ENCODE measurements at places on chromosomes 13 and 19.
A peak's percentile ranks its signal among the peaks of the same experiment; 100 is the strongest.

DNA sequence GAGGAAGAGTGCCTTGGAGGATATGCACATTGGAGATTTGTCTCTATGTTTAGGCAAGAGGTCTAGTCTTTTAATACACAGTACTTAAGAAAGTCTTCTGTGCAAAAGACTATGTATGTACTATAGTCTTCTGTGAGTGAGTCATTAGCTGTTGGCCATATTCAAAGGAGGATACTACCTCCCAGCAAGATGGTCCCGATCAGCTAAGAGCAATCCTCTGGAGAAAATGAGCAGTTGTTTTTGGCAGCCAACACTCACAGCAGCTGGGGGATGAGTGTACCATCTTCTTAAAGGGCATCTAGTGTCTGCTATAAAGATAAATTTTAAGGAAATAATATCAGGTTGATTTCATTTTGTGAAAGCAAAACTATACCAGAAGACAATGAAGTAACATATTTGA lies 487.8 kb downstream of the KCTD12 start:
- no peak for DNase-seq

DNA sequence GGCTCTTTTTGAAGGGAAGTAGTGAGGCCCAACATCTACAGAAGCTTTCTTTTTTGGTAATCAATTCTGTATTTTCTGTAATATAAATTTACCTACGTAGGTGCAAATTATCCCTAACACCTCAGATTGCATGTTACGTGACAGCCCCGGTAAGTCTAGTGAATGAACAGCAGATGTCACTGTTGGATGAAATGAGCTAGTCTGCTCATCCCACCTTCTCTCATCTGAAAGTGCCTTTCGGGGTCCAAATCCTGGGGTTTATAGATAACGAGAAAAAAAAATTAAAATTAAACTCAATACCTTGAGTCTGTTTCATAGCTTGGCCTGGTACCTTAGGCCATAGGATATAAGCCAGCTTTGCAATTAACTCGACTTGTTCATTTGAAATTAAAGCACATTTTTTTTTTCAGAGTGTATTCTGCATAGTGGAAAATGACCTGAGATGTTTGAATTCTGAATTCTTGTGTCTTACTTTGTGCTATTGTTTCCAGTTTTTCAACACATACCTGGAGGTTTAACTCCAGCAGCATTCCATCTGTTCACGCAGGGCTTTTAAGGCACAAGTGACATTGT lies 548.2 kb downstream of the GPC5 start:
- peak; percentile 6 for DNase-seq

GRCh38 chr19:31541396-31541795 lies 192.2 kb upstream of the TSHZ3 start:
- DNase-seq = no peak

GRCh38 chr19:11288349-11288748 lies 7.6 kb upstream of the TSPAN16 start:
- DNase-seq = no peak
